ENCODE measurements at places on chromosomes 16 and 17. TPM values are rescaled to one million over a fixed set of nuclear protein-coding genes. Genes with fewer than 3 reads are reported as not detected.
A peak's percentile ranks its signal among the peaks of the same experiment; 100 is the strongest.

GRCh38 chr17:58974354-58974753 lies 132.3 kb downstream of the TRIM37 start:
- no peak for DNase-seq

- DNase-seq, result no peak
These were observed 5.4 kb downstream of the SREBF1 start for GRCh38 chr17:17831208-17832031.

GRCh38 chr17:66415366-66416206 lies 113.2 kb downstream of the PRKCA start:
- DNase-seq, result no peak

DNA sequence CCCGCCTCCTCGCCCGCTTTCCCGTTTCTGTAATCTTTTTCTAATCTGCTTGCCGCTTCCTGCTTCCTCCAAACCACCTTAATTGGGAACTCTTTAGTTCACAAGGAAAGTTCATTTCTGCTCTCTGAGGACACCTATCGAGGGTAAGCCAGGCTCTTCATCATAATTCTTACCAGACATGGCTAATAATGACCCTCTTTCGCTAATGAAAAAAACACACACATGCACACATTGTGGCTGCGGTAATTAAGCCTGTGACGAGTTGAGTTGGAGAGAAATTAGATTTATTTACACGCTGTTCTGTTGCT lies 100.6 kb downstream of the ZNF423 start:
- peak; percentile 35 for DNase-seq

DNA sequence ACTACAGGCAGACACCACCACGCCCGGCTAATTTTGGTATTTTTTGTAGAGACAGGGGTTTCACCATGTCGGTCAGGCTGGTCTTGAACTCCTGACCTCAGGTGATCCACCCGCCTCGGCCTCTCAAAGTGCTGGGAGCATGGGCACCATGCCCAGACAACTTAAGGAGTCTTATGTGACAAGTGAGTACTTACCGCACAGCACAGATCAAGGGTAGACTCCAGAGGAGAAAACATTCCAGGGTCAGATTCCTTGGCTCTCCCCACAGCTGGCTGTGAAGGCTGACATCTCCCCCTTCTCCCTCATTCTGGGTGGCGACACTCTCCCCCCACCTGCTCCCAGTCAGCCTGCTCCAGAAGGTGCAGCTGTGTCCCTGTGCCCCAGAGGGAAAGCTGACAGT lies 10.6 kb downstream of the ZSCAN10 start:
- DNase-seq, result no peak

- no peak for DNase-seq
These were observed 108.5 kb downstream of the COPRS start for GRCh38 chr17:31750578-31750977.

GRCh38 chr17:44220213-44221083 lies 973 bp upstream of the UBTF start:
- peak; percentile 34 for DNase-seq

FLII gene
- 96.0 TPM for total RNA-seq

Data from SK-MEL-5 (cell line).